ENCODE measurements at places on chromosomes 7 and 10.

DNA sequence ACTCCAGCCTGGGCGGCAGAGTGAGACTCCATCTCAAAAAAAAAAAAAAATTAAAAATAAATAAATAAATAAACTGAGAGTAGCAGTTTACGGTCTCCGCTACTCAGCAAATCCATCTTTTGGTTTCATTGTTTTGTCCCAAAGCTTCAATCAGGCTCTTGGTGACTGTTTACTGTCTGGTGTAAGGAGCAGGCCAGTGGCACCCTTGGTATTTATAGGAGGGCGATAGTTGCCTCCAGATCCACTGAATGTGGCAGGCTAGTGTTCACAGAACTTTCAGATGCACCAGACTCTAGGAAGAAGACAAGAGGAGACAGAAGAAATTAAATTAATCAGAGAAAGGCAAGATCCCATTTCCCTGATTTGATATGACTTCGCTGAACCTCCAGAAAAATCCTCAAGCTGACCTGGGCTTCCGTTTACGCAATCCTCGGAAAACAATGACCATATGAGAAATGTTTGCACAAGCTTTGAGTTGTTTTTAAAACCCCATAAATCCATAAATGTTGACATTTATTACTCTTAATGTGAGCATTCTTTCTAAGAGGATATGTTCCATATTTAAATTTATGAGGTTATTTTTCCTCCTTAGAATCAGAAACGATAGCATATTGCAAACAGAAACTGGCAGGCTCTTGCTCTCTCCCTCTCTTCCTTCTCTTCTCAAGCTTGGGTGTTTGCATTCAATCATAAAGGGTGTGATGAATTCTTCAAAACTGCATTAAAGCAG is 7.1 kb upstream of the MUC3A start:
- DNase-seq: no peak

DNA sequence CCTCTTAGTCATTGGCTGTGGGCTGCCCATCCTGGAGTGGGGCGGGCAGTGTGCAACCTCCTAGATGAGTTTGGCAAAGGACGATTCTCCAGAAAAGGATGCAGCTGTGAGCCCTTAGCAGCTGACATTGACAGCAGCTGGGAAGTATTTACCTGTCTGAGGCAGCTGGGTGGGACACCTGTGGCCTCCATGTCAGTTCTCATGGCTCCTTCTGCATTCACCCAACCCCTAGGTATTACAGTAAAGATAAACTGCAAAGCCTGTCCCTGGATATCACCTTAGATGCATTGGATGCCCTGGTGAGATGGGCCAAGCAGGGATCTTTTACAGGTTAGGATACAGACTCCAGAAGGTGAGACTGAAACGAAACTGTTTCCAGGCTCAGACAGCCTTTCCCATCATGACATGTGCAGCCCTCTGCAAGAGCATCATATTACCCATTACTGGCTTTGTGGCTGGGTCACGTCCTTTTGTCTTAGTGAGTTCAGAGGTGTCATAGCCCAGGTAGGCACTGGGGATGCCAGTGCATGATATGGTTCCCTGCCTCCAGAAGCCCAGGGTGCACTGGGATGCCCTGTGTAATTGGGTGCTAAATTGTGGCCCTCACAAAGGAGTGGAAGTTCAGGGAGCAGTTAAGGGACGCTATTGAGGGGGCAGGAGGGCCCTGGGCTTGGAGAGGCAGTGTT is 28.9 kb downstream of the MINDY4 start:
- no peak for DNase-seq

DNA sequence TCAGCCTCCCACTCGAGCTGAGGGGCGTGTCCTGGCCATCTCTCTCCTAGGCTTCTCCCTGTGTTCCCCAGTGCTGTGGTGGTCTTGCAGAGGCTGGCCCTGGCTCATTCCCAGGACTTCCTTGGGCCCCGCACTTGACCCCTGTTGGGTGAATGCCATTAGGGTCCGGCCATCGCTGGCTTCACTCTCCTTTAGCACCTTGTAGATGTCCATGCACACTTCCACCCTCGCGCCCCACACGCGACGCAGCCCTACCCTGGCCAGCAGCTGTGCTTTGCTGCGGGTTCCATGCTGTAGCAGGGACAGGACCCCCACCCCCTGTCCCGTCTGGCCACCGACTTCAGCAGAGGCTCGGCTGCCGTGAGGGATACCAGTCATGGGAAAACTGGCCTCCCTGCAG is 46.3 kb downstream of the PITRM1 start:
- DNase-seq: no peak

- no peak for DNase-seq
Measured at GRCh38 chr10:116772909-116773705, 30.7 kb upstream of the HSPA12A start.

GRCh38 chr10:84549368-84550165 is 221.2 kb downstream of the CCSER2 start:
- no peak for DNase-seq

DNA sequence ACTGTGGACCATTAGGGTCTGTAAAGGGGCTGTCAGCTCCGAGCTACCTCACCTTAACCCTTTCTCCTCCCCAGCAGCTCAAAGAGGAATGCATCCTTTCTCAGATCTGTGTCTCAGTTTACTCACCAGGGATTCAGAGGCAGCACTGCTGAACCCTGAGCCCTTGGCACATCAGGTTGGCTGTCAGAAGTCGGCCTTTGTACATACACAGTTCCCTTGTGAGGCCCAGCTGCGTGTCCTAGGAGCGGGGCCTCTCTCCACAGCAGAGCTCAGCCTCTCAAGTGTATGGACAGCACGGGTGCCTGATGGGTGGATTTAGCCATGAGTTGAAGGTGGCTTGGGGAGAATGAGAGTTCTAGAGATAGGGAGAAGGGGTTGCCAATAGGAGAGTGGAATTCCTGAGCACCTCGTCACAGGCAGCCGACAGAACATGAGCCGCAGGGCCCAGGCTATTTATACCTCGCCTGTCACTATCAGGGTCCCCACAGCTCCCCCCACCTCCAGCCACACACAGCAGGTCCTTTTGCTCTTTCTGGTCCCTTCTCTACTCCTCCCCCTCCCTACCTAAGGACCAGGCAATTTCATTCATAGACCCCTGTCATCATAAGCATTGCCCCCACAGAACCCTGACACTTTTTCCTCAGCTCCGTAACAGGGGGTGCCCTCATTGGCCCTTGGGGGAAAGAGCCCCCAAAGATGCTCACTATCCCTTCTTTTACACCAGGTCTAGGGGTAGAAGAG is 2.1 kb upstream of the FLNC start:
- DNase-seq: no peak

- DNase-seq: no peak
Measured at GRCh38 chr10:115939101-115939854, 333.7 kb downstream of the GFRA1 start.

DNA sequence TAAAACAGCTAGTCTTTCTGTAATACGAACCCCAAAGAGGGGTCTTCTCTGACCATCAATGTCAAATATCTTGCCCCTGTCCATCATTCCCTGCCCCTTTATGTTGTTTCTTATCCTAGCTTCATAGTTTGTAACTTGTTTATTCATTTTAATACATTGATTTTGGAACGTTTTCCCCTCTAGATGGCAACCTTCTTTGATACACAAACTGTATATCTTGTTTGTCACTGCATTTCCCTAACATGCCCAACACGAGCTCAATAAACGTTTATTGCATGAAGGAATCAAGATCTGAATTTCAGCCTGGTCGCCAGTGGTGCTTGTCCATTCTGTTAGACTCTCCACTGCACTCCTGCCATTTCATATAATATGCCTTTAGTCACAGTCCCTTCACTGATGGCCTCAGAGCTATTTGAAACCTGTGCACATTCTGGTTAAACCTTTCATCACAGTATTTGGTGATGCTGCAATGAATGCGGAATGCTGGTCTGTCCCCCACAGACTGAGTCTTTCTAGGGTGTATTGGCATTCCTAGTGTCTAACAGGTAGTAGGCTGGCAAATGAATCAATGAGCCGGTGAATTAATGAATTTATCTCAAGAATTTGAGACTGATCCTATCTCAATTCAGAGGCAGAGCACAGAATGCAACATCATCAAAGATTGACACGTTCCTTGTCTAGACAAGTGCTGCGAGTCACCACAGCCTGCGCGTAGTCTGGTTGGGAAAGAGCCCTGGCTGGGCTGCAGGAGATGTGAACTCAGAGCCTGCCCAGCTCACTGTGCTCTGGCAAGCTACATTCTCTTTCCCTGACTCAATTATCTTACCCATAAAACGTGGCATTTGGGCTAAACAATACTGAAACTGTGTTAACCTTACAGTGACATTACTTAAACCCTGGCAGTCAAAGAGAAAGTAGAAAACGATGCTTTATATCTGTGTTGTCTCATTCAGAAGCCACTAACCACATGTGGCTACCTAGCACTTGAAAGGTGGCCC is 55.2 kb upstream of the FRMD4A start:
- no peak for DNase-seq

GRCh38 chr10:5522913-5523560 is 1.7 kb upstream of the CALML3 start:
- no peak for DNase-seq

GRCh38 chr10:128568491-128568890 is 442.3 kb upstream of the MKI67 start:
- DNase-seq: no peak

- no peak for DNase-seq
Measured at GRCh38 chr7:47370461-47371042, 211.4 kb downstream of the TNS3 start.

- no peak for DNase-seq
Measured at GRCh38 chr10:113557424-113557862, 4.6 kb downstream of the HABP2 start.

- DNase-seq: no peak
Measured at GRCh38 chr7:48171202-48171601, at the start of gene ABCA13. Gene ABCA13, plus strand, starts transcription at chr7:48171458. Its CDS starts 26 bp downstream, at chr7:48171484.

DNA sequence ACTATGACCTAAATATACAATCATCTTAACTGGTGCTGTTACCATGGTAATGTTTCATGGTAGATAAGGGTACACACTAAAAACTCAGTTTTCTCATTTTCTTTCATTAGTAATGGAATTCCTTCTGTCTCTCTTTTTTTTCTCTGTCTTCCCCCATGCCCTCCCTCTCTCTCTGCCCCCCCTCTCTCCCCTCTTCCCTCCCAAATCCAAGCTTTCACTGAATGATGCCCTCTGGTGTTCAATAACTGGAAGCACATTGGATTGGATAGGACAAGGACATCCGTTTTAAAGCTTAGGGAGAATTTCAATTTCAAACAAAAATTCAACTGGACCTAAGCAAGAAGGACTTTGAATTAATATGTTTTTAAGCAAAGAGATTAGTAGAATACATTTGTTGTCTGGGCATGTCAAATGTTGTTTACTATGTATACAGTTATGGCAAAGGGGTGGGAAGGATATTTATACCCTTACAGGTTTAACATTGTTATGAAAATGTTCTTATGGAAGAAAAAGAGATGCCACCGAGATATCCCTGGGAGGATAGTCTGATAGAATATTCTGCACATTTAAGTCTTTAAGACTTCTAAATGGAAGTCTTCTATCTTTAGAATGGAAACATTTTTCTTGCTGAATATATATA is 6.1 kb downstream of the CHRM2 start:
- DNase-seq: no peak

GRCh38 chr10:95458871-95459270 is 102.3 kb downstream of the SORBS1 start:
- no peak for DNase-seq

DNA sequence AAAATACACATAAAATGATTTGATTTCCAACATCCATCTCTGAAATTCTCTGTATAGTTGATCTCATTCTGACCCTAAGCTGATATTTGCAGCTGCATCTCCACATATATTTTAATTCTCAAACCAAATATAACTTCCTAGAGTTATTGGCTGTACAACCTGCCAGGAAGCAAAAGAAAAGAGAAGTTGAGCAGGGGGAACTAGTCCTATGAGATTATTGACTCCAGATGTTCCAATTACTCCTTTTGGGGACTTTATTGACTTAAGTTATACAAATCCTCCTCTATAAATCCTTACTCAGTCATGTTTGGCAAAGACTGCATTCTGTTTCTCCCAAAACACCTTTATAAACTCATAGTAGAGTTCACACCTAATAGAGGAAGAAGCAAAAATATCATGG is 599.4 kb upstream of the ANKRD30A start:
- DNase-seq: no peak

DNA sequence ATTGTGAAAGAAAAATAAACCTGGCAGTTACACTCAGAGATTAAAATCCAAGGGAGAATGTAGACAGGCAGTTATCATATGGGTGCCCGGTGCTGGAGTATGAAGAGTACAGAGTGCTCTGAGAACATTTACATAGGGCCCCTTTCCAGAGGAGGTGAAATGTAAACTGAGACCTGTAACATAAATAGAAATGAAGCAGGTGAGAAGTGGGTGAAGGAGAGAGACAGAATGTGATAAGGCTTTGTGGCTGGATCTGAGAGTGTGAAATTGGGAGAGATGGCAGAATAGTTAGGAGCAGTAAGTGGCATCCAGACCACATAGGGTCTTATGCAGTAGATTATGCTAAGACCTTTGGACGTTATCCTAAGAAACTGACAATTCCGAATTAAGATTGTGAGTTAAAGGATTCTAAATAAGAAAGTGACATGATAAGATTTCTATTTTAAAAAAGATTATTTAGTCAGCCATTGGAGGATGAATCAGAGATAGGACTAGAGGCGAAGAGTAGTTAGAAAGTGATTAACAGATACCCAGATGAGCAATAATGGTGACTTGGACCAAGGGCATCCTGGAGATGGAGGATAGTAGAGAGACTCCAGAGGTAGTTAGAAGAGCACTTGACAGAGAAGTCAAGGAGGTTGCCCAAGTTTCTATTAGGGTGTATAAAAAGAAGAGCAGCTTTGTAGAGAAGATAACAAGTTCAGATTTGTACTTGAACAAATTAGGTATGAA is 36.7 kb downstream of the DNAH11 start:
- DNase-seq: no peak

- no peak for DNase-seq
Measured at GRCh38 chr10:78351283-78351682, 317.6 kb downstream of the RPS24 start.

GRCh38 chr10:47062441-47063200 is 151.4 kb downstream of the PTPN20 start:
- DNase-seq: no peak

DNA sequence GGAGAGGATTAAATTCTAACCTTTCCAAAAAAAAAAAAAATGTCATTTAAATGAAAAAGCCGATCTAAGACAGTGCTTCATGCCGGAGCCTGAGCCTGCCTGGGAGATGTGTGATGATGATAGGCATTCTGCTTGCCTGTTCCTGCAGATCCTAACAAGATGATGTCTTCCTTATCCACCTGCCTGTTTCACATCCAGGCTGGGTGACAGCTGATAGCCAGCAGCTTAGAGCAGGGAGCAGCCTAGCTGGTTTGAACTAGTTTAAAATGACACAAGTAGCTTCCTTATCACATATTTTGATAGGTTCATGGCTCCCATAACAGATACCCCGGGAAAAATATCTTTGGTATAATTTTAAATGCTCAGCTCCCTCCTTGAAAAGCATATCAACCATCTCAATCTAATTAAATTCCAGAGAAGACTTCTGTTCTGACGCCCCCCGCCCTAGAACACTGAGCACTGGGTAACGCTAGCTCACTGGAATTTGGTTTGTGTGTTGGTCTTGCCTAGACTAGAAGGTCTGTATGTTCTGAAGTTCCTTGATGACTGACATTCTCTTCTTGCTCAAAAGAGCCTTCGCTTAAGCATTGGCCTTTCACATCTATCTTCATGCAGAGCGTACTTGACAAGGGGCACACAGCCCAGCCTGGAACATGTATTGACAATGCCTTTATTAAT is 96.9 kb upstream of the FGFR2 start:
- DNase-seq: no peak

- no peak for DNase-seq
Measured at GRCh38 chr7:50667789-50668226, 102.6 kb upstream of the DDC start.
